Stimulated activated CD4-positive, alpha-beta T cell treated with anti-CD3 and anti-CD28 coated beads, Interleukin-4, amount 100 ng/mL, for 24 hours (primary cell): ENCODE measurements at places on chromosomes 6 and 20.

DNA sequence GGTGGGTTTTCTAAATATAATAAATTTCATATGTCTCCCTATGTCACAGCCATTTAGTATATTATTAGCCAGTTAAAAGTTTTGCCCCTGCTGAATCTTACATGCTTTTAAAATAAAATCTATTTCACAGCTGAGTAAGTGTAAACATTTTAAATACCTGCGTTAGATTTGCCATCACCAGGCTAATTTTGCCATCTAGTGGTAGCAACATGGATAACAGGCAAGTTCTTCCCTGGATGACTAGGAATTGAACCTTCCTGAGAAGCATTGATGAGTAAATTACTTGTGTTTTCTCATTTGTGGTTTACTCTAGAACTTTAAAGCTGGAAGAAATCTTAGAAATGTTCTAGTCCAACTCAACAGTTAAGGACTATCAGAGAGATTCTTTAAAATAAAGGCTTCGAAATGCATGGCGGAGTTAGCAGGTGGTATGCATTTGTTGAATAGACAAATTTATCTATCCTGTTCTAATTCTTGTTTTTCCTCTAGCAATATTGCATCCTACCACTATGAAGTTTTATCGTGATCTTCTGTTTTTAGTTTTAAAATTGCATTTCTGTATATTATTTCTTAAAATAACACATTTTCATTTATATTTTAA is 2.6 kb downstream of the PRSS35 start:
- peak; percentile 29 for DNase-seq

GRCh38 chr6:90144396-90144795 is 152.2 kb downstream of the BACH2 start:
- peak; percentile 72 for DNase-seq

DNA sequence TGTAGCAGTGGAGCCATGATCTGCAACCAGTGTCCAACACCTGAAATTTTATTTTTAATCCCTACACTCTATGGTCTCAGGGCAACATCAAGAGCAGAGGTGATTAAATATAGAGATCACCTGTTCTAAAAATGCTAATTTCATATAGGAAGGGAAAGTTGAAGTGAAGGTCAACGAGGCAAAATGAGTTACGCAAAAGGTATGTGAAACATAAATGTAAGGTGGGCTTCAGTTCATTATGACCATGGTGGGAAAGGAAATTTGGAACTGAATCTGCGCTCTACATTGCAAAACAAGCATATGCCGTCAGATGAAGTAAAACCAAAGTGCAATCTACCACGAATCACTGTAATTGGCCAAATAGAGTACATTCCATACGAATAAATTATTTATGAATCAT is 35.2 kb upstream of the STMND1 start:
- DNase-seq: no peak

DNA sequence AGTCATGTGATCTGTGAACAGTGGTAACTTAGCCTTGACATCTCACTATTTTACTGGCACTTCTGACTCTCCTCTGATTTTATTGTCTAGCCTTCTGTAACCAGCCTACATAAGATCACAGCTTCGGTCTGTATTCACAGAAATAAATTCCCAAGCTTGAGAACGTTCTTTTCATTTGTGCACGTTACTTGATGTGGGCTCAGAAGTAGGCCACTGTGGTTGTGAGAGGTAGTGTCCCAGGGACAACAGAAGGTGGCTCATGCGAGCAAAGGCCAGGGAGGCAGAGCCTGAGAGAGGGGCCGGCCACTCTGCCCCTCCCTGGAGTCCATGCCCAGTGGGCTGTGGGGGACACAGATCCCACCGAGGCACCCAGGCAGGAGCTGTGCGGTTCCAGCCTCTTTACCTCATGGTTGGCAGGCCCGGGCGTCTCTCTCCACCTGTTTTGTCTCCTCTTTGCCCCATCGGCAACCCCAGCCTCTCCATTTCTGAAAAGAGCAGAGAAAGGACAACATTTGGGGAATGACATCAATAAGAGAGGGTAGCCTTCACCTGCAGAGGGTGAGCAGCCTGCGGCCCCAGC is 207.5 kb upstream of the CST7 start:
- no peak for DNase-seq

DNA sequence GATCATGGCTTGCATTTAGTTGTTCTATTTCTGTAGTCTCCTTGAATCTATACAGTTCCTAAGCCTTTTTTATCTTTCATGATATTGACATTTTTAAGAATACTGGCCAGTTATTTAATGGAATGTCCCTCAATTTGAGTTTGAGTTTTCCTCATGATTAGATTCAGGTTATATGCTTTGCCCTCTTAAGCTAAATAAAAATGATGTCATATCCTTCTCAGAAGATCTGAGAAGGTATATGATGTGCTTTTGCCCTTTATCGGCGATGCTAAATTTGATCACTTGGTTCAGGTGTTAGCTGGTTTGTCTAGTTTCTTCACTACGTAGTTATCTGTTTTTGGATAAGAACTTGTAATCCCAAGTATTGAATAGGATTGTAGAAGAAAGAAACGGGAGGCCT is 509.8 kb upstream of the SOX4 start:
- DNase-seq: no peak

DNA sequence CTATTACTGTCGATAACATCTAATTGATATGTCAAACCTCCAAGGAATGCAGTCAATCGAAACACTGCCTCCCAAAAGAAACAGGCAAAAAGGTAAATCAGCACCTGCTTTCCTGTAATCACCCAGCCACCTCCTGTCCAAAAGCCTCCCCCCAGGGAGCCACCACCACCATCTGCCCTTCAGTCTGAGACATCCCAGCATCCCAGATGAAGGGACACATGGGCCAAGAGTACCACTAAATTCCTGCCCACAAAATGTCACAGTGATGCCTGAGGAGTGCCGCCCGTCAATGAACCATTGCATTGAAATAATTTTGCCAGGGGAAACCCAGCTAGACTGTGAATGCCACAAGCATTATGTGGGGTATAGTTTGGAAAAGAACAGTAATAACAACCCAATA is 401.7 kb downstream of the ZFAND3 start:
- DNase-seq: no peak

DNA sequence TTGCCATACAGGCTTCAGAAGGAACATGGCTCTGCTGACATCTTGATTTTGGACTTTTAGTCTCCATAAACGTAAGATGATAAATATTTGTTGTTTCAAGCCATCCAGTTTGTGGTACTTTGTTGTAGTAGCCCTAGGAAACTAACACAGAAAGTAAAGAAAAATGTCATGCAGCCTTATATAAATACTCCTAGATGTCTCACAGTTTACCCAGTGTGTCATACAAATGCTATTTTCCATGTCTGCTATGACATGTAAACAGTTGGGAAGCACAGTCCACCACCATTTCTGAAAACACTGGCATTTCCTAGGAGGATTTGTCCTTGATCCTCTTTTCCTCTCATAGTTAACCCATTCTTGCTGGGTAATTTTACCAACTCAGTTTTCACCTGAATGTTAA is 30.6 kb upstream of the ME1 start:
- DNase-seq: no peak

GRCh38 chr20:56978475-56978874 is 288.0 kb downstream of the BMP7 start:
- no peak for DNase-seq

DNA sequence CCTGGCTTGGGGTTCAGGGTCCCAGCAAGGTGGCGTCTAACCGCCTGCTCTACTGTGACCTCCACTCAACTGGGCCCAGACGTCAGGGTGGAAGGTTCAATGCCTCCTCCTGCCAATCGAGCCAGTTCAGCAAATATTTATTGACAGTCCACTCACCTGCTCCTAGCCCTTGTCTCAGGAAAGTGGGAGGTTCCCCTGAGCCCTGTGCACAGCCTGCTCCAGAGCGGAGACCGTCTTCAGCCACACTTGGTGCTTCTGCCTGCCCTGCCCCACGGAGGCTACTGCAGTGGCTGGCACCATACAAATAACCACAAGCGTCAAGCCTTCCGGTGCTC is 6.1 kb downstream of the CCDC167 start:
- DNase-seq: no peak
